CD8-positive, alpha-beta memory T cell (primary cell): ENCODE measurements at places on chromosomes 16 and 17.

GRCh38 chr17:27960183-27960849 is 67.2 kb upstream of the LYRM9 start:
- no peak for DNase-seq

DNA sequence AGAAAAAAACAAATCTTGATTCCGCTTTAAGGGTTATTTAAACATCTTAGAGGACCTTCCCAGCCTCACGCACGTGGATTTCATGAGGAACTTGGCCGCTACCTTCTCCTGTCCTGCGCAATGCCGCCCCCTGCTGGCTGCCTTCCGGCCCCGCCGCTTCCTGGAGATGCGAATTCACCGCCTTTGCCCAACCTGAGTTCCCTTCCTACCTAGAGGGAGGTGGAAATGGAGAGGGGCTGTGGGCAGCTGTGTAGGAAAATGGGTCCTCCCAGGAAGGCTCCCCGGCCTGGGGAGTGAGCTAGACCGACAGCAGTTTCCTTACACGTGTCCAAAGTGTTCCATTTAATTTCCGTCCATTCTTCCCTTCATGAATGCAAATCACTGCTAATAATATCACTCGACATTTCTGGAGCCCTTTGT is 1.0 kb upstream of the ABCC12 start:
- peak; percentile 78 for DNase-seq

GRCh38 chr17:55407641-55408566 is 13.7 kb downstream of the MMD start:
- no peak for DNase-seq

GRCh38 chr17:80361495-80362220 is 53.3 kb upstream of the ENDOV start:
- DNase-seq = peak; percentile 13

- DNase-seq = no peak
Observed at GRCh38 chr16:28981517-28981916, 3.3 kb upstream of the LAT start.

GRCh38 chr17:59777033-59777432 is 69.6 kb downstream of the VMP1 start:
- DNase-seq = no peak

GRCh38 chr16:16821261-16821660 is 442.3 kb downstream of the NPIPA7 start:
- no peak for DNase-seq

GRCh38 chr17:30093463-30094147 is 23.0 kb upstream of the NSRP1 start:
- DNase-seq = peak; percentile 53

DNA sequence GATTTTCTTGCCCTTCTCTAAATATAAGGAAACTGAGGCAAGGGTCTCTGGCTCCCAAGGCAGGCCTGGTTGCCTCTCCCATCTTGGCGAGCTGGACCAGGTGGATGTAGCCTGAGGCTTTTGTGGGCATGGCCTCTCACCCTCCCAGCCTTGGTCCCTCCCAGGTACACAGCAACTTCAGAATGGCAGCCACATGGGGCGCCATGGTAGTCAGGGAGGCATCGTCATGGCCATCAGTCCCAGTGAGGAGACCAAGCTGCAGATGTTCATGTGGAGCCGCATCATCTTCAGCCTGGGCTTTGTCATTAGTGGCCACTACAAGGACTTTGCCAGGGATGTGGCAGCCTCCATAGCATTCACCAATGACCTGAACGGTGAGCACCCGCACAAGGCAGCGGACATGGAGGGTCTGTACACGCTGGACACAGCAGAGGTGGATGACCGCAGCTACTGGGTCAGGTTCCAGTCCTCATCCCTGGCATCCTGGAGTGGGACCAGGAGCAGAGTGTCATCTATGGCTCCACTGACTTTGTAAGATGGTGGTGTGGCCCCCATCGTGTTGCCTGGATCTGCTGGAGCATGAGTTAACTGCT is 165.8 kb upstream of the ZNF267 start:
- no peak for DNase-seq

- no peak for DNase-seq
Observed at GRCh38 chr16:48592839-48593429, 17.0 kb downstream of the N4BP1 start.

- no peak for DNase-seq
Observed at GRCh38 chr16:8893976-8894690, 12.0 kb downstream of the LITAFD start.

- DNase-seq = no peak
Observed at GRCh38 chr16:7910116-7910515, 577.5 kb downstream of the RBFOX1 start.

DNA sequence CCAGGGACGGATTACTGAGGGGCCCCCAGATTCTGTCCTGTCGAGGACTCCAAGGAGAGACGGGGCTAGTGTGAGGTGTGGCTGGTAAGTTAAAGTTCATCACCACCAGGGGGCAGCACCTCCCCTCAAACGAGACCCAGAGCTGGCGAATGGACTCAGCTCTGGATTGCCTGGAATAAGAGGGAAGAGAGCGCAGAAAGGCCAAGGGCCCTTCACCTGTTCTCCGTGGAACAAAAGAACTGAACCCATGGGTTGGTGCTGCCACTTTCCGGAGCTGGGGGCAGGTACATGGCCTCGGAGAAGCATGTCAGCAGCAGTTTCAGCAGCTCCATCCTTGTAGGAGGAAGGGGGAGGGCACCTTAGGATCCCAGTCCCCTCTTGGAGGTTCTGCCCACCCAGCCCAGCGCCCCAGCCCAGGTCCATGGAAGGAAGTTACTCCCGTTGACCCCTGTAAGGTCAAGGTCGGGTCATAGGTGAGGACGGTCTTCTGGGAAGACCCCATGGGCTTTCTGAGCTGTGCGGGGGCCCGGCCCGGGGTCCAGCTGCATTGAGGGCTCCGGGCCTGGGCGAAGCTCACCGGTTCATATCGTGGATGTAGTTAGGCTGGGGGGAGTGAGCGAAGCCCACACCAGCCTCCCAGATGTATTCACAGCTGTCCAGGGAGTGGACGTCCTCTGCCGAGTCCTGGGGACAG is 10.8 kb downstream of the HID1 start:
- DNase-seq = peak; percentile 80

DNA sequence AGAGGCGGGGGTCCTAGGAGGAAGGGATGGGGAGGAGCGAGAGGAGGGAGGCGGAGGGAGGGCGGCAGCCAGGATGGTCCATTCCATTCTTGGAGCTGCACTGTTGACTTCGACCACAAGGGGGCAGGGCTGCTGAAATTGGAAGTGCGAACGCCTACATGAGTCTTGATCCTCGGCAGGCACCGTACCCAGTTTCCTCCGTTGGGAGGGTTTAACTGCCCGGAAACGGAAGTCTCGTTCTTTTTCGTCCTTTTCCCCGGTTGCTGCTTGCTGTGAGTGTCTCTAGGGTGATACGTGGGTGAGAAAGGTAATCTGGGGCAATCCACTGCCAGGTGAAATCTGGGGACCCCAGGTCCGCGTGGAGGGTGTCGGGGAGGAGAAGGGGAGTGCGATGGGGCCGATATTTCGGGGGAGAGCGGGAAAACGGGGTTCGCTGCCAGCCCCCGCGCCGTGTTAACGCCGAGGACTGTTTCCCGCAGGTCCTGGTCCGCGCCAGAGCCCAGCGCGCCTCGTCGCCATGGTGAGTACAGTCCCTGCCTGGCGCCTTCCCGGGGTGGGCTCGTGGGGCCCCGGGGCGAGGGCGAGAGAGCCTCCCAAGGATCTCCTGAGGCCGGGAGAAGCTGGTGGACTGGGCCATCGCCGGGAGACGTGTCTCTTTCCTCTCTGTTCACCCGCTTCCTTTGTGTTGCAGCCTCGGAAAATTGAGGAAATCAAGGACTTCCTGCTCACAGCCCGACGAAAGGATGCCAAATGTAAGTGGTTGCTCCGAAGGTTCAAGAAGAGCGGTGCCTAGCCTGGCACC is at the start of gene RPL38:
RPL38 (plus strand) TSS at position 240 of the 802 bp plus-strand sequence; CDS start at position 518, 278 bp downstream.
- DNase-seq = peak; percentile 91
